ENCODE measurements at places on chromosomes 2 and 18.
A peak's percentile ranks its signal among the peaks of the same experiment; 100 is the strongest.

DNA sequence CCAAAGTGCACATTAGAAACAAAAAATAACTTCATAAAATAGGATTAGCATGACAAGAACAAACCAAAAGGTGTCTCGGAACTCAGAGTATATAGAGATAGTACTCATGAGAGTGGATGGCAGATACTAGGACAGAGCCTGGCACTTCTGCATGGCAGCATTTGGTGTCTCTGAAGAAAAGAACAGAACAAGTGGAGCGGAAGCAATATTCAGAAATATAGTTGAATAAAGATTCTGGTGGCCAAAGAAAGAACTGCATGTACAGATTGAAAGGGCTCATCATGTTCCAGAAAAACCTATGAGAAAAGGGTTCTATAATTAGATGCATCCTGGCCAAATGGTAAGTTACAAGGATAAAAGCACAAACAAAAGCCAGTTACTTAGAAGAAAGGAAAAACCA is 90.9 kb downstream of the CCDC138 start:
- H3K4me1 ChIP-seq: no peaks in the 10 kb centered on the region
- peaks cover 13% of the 10 kb centered on the region for H3K36me3 ChIP-seq
- no peaks in the 10 kb centered on the region for H3K27me3 ChIP-seq
- no peak overlapping the region for H3K4me3 ChIP-seq

- H3K4me1 ChIP-seq: no peaks in the 10 kb centered on the region
- no peaks in the 10 kb centered on the region for H3K27me3 ChIP-seq
- no peak for DNase-seq
- no peaks in the 10 kb centered on the region for H3K36me3 ChIP-seq
These were observed 203.6 kb upstream of the GALNT5 start for GRCh38 chr2:157053876-157054275.

DNA sequence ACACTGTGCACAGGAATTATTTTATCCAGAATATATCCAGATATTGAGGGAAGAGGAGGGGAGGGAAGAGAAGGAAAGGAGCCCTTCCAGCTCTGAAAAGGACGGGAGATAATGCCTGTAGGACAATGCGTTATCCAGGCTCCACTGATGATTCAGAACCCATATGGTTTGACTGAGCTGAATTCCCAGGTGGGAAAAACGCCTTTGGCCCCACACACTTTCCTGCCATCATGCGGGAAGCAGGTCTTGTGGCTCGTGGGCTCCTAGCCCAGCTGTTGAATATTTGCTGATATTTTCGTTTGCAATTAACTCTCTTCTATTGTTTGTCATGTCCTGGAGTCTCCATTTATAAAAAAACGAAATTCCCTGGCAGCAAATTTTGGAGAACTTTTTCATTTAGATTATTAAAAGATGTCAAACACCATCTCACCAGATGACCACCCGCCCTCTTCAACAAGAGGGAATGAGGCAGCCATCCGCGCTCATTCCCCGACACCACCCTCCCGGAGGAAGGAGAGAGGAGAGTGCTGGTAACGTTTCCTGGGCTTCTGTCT is 8.9 kb downstream of the COL6A3 start:
- no peak overlapping the region for H3K27ac ChIP-seq
- H3K4me1 ChIP-seq: no peaks in the 10 kb centered on the region
- no peak overlapping the region for H3K4me3 ChIP-seq
- H3K27me3 ChIP-seq: peaks cover 3% of the 10 kb centered on the region
- DNase-seq: no peak

GRCh38 chr2:217884985-217885384 is 117.8 kb downstream of the TNS1 start:
- no peak overlapping the region for H3K27ac ChIP-seq
- peaks cover 13% of the 10 kb centered on the region for H3K4me1 ChIP-seq
- H3K4me3 ChIP-seq: no peak overlapping the region
- no peak for DNase-seq
- no peaks in the 10 kb centered on the region for H3K27me3 ChIP-seq

DNA sequence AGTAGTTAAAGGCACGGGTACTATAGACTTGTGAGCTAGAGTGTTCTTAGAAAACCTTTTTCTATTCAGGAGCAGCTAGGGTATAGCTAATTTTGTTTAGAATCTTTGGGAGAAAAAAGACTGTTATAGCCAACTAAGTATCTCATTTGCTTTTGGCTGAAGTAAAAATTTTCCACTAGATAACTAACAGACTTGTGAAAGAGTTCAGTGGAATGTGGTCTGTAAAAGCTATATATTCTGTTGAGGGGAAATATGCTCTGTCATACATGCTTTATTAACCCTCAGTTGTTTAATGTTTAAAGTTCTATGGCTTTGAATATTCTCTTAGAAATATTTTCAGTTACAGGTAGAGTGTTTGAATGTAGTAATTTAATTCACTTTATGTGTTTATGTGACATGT is 49.7 kb downstream of the RIF1 start:
- no peak overlapping the region for H3K27ac ChIP-seq
- no peak overlapping the region for H3K4me3 ChIP-seq
- peaks cover 50% of the 10 kb centered on the region for H3K36me3 ChIP-seq
- H3K27me3 ChIP-seq: no peaks in the 10 kb centered on the region

DNA sequence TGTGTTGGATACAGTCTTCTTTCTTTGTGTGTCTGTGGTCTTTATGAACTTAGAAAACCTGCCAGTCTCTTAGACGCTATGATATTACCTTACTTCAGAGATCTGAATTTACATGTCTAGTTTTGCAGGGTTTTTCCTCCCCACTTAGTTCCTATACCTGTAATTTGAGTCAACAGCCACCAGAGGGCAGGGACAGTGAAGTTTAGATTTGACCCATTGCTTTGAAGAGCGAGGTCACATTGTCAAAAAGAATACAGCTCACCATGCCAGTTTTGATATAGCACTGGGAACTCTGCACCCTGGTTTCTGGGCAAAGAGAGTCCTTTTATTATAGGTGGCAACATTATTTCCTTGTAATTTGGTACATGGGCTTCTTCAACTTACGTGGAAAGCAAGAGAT is 102.3 kb downstream of the MAPK4 start:
- H3K36me3 ChIP-seq: no peaks in the 10 kb centered on the region
- H3K4me3 ChIP-seq: no peak overlapping the region
- no peak overlapping the region for H3K27ac ChIP-seq
- DNase-seq: no peak
- H3K27me3 ChIP-seq: peaks cover 11% of the 10 kb centered on the region

GRCh38 chr2:239201531-239201876 is 199.3 kb downstream of the HDAC4 start:
- H3K4me1 ChIP-seq: peaks cover 5% of the 10 kb centered on the region
- H3K27me3 ChIP-seq: no peaks in the 10 kb centered on the region
- H3K4me3 ChIP-seq: no peak overlapping the region

DNA sequence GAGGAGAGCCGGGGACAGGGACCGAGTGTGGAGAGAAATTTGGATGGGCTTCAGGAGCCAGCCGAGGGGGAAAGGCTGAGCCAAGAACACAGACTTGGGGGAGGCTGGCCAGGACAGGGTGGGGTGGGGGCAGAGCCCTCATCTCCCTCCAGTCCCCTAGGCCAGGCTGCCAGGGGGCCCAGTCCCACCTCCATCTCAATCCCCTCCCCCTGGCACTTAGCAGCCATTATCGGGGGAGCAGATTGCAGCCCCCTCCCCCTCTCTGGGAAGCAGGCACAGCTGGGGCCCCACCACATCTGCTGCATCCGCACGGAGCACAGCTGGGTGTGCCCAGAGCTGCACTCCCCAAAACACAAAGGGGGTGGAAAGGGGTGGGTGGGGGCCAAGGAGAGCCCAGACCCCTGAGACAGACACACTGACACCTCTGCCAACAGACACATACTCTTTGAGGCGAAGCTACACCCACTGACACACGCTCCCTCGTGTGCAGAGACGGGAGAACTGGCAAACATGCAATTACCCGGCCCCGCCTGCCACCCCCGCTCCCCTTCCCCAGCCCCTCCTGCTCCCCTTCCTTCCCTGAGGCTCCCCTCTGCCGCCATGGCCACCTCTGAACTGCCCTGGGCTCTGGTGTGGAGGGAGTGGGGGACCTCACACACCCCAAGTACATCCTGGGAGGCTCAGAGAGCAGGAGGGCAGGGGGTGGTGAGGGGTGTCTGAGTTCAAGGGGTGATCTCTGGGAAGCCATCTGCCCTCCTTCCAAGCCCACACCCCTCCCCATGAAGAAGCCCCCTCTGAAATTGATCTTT is 5.1 kb upstream of the ASIC4 start:
- H3K4me3 ChIP-seq: peak overlapping the region; percentile 60
- H3K27ac ChIP-seq: peak overlapping the region; percentile 27
- H3K36me3 ChIP-seq: peaks cover 48% of the 10 kb centered on the region
- H3K4me1 ChIP-seq: peaks cover 29% of the 10 kb centered on the region

GRCh38 chr2:18980786-18981430 is 377.5 kb downstream of the OSR1 start:
- H3K36me3 ChIP-seq: no peaks in the 10 kb centered on the region
- H3K4me3 ChIP-seq: no peak overlapping the region
- H3K4me1 ChIP-seq: peaks cover 6% of the 10 kb centered on the region
- H3K27me3 ChIP-seq: peaks cover 21% of the 10 kb centered on the region
- DNase-seq: no peak

DNA sequence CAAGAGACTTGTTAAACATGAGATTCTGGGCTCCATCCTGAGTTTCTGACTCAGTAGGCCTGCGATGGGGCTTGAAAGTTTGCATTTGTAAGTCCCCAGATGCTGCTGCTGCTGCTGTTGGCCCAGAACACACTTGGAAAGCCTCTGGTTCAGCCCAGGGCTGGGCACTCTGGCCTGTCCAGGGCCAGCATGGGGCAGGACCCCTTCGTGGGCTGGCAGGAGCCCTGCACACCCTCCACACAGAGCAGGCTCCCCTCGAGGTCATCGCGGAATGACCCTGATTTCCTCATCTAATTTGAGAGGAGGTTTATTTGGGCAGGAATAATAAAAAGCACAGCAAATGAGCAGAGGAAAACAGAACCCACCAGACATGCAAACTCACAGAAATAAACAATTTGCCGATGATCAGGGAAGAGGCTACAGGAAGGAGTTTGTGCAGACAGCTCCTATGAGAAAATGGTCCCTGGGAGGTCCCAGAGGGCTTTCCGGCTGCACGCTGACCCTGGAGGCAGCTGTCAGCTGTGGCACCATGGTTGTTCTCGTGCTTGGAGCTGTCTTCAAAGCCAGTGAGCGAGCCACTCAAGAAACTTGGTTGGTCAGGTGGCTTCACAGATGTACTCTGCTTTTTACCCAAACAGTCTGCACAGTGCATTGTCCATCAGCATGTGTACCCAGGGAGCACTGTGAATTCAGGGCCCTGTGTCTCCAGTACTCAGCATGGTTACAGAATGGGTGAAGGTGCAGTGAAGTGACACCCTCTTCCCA is 119.3 kb downstream of the GLI2 start:
- no peaks in the 10 kb centered on the region for H3K4me1 ChIP-seq
- no peak overlapping the region for H3K4me3 ChIP-seq
- H3K27ac ChIP-seq: no peak overlapping the region
- H3K36me3 ChIP-seq: no peaks in the 10 kb centered on the region
- H3K27me3 ChIP-seq: no peaks in the 10 kb centered on the region

- H3K36me3 ChIP-seq: peaks cover 4% of the 10 kb centered on the region
- no peak overlapping the region for H3K27ac ChIP-seq
- peaks cover 18% of the 10 kb centered on the region for H3K27me3 ChIP-seq
- H3K4me1 ChIP-seq: peaks cover 29% of the 10 kb centered on the region
- no peak overlapping the region for H3K4me3 ChIP-seq
- DNase-seq: no peak
These were observed 124.2 kb downstream of the PXDN start for GRCh38 chr2:1620081-1620480.

DNA sequence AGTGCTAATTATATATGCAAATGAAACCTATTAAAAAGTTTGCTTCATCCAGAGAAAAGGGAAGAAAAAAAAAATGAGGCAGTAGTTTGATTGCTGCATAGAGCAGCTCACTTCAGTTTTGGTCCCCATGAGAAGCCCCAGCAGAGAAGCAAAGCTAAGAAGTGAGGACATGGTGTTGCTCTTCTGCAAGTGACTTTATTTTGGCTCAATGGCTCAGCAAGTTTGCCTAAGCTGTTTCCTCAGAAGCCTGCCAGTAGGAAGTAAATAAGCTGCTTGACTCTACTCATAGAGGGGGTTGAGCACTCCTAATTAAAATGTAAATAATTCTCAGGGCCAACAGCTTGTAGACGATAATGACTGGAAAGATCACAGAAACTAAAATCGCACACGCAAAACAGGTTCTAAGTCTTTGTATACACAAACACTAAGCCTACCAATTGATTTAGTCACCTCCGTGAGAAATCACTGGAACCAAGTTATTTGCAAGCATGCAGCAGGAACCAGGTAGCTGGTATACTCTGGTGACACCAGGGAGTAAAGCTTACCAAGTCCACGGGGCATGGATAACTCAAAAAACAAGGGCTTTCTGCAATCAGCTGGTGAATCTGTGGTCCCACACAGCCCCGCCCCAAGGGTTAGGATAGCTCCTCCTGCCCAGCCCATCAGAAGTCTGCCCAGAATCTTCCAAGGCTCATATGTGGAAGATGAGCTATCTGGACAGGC is 39.7 kb upstream of the NABP1 start:
- H3K4me3 ChIP-seq: peak overlapping the region; percentile 23
- H3K27me3 ChIP-seq: no peaks in the 10 kb centered on the region
- H3K4me1 ChIP-seq: peaks cover 19% of the 10 kb centered on the region

DNA sequence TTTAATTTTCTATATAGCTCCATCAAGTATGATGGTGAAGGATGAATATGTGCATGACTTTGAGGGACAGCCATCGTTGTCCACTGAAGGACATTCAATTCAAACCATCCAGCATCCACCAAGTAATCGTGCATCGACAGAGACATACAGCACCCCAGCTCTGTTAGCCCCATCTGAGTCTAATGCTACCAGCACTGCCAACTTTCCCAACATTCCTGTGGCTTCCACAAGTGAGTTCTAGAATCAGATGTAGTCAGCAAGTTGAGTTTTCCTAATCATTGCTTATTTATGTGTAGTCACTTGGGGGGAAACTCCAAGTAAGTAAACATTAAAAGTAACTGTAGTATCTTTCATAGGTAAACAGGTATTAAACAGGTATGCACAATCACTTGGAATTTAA is 24.8 kb downstream of the SMAD4 start:
- no peak overlapping the region for H3K27ac ChIP-seq
- peaks cover 11% of the 10 kb centered on the region for H3K4me1 ChIP-seq
- H3K4me3 ChIP-seq: no peak overlapping the region
- H3K27me3 ChIP-seq: no peaks in the 10 kb centered on the region

GRCh38 chr2:8139668-8140200 is 542.1 kb upstream of the ID2 start:
- H3K4me1 ChIP-seq: peaks cover 2% of the 10 kb centered on the region
- H3K4me3 ChIP-seq: no peak overlapping the region
- H3K36me3 ChIP-seq: no peaks in the 10 kb centered on the region
- peaks cover 6% of the 10 kb centered on the region for H3K27me3 ChIP-seq
- no peak for DNase-seq

GRCh38 chr18:78979730-78980278 is at the start of gene SALL3:
Gene SALL3 (plus strand): TSS chr18:78979818. CDS start chr18:78980275, 457 bp downstream.
- peaks cover 8% of the 10 kb centered on the region for H3K36me3 ChIP-seq
- no peak for DNase-seq
- H3K4me3 ChIP-seq: peak within 1 kb of the TSS; percentile 69
- peaks cover 52% of the 10 kb centered on the region for H3K27me3 ChIP-seq
- H3K4me1 ChIP-seq: peaks cover 13% of the 10 kb centered on the region

- H3K27ac ChIP-seq: peak overlapping the region; percentile 81
- H3K4me3 ChIP-seq: no peak overlapping the region
- peak; percentile 32 for DNase-seq
- H3K36me3 ChIP-seq: peaks cover 18% of the 10 kb centered on the region
These were observed 19.1 kb downstream of the CAPG start for GRCh38 chr2:85390941-85391669.
